ENCODE measurements at places on chromosomes 5 and 9. TPM values are rescaled to one million over a fixed set of nuclear protein-coding genes. Genes with fewer than 3 reads are reported as not detected.

DNA sequence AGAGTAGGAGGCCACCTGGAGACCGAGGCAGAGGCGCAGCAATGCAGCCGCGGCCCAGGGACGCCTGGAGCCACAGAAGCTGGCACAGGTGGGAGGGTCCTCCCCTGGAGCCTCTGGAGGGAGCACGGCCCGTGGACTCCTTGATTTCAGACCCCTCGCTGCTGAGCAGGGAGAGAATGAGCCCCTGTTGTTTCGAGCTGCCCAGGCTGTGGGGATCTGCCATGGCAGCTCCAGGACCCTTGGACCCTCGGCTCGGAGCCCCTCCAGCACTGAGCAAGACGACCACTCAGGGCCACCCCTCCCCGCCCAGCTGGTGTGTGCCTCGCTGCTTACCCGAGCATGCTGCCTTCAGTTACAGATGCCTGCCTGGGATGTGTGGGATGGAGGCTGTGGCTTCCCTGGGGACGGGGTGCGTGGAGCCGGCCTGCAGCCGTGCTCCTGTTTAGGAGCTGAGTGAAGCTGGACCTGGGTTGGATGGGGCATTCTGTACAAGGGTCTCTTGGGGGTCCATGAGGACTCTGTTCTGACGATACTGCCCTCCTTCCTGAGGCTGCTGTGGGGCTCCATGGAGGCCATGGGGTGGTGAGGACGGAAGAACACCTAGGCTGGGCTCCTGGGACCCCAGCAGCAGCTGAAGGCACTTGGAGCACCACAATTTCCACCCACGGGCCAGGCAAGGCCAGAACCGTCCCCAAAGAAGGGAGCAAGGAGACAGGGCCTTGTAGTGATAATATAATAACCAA lies 115.1 kb upstream of the LPCAT1 start:
- DNase-seq, result no peak

The HNRNPA0 gene
- total RNA-seq, result 48.6 TPM

- no peak for DNase-seq
Measured at GRCh38 chr5:139141446-139142204, 56.5 kb downstream of the SIL1 start.

The CCNJL gene
- 0.10 TPM for total RNA-seq

- DNase-seq, result no peak
Measured at GRCh38 chr5:168162464-168162863, 129.0 kb upstream of the WWC1 start.

The QSOX2 gene
- total RNA-seq, result 27.5 TPM

- no peak for DNase-seq
Measured at GRCh38 chr5:140399979-140400729, 1.5 kb upstream of the ANKHD1 start.

DNA sequence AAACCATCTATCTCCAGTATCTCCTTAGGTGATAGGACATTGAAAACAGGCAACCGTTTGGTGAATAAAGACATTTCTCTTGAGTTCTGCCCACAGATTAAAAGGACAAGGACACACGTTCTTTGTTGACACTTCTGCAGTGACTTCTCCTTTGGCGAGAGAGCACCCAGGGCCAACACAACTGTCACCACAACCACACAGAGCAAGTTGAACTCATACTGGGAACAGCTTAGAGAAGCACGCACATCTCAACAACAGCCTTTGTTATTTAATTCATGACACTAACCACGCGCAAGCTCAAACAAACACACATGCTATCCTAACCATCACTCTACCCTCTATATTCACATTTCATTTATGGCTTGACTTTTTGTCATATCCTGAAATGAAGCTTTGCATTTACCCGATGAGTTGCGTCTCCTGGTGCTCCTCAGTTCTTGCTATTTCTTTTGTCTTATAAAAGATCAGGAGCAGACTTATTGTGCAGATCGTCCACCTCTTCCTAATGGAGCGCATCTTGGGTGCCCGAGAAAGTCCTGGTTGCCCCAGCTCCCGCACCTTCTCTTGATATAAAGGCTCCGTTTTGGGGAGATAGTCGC lies 543 bp downstream of the ST8SIA4 start:
- no peak for DNase-seq

Data from activated T-cell treated with anti-CD3 and anti-CD28 coated beads, Interleukin-2, amount 50 U/mL, for 4 hours (primary cell).